ENCODE measurements at places on chromosomes 12 and 14.

GRCh38 chr14:36916668-36917067 is 255.0 kb downstream of the PAX9 start:
- no peak for DNase-seq

- no peak for DNase-seq
Measured at GRCh38 chr12:86787419-86787818, 531.2 kb upstream of the MGAT4C start.

GRCh38 chr14:45070215-45070614 is 13.7 kb upstream of the PRPF39 start:
- DNase-seq, result no peak

GRCh38 chr12:108779998-108780688 is 48.8 kb upstream of the CORO1C start:
- no peak for DNase-seq

GRCh38 chr14:20622816-20623291 is 18.6 kb downstream of the OR6S1 start:
- no peak for DNase-seq

DNA sequence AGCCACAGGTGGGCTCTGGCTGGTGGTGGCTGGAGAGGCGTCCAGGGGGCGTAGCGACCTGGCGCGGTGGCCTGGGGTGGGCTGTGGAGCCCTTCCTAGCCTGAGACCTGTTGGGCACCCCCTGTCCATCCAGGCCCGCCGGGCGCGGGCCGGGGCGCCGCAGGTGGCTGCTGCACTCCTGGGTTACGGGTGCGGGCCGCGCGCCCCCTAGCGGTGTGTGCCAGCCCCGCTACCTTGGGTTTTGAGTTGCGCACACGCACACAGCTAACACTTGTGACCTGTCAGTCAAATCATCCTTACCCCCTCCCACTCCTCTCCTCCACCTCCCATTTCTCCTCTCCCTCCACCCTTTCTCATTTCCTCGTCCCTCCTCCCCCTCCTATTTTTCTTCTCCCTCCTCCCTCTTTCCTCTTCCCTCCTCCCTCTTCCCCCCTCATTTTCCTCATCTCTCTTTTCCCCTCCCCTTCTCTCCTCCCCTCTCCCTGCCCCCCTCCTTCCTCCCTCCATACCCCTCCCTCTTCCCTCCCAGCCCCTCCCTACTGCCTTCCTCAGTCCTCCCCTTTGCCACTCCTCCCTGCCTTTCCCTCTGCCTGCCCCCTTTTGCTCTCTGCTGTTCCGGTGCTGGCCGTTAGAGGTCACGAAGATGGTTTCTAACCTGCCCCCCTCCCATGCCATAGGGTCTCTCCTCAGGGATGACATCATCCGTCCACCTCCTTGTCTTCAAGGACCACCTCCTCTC is 2.3 kb downstream of the MEG3 start:
- no peak for DNase-seq

GRCh38 chr12:105783983-105784947 is 354.5 kb downstream of the NUAK1 start:
- no peak for DNase-seq

DNA sequence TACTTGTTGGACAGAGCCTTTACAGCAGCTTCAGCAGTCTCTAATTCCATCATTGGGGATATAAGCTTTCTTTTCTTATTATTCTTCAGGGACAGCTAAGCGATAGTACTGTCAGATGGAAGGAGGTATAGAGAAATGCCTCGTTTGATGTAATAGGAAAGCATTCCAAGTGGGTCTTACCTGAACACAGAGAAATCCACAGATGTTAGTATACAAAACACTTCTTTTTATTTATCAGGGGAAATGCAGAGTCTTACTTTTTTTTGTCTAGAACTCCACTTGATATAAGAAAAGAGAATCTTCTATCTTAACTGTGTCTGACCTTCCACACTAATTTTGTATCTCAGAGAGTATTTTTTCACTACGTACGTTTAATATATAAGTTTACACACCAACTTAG is 1.9 kb downstream of the SYT1 start:
- DNase-seq, result no peak

GRCh38 chr12:103758310-103759089 is 82.5 kb downstream of the NT5DC3 start:
- DNase-seq, result no peak

- no peak for DNase-seq
Measured at GRCh38 chr14:36665887-36666415, 4.3 kb downstream of the PAX9 start.

DNA sequence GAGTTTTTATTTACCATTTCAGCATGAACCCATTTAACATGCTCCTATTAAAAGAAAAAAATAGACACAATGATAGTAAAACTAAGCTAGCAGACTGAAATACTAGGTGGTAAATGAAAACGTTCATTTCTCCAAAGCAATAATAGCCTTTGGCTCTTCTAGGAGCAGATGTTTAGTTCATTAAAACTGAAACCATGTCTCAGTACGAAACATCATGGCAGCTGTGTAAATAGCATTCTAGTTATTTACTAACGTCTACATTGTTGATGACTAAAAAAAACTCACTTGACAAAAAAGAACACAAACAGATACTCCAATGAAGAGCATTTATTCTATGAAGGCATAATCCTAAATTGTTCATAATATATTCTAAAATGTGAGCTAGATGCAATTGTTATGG is 17.9 kb downstream of the RECQL start:
- no peak for DNase-seq

DNA sequence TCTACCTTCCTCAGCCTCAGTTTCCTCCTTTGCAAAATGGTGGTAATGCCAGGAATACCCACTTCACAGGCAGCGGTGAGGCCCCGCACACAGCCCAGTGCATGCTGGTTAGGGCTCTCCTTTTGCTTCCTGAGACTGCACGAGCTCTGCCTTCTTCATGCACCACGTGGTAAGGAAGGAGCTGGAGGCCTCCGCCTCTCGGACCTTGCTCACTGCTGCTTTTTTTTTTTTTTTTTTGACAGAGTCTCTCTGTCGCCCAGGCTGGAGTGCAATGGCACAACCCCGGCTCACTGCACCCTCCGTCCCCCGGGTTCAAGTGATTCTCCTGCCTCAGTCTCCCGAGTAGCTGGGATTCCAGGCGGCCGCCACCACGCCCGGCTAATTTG is 18.1 kb downstream of the TAMALIN start:
- DNase-seq, result no peak

- no peak for DNase-seq
Measured at GRCh38 chr12:14532152-14532551, 35.5 kb downstream of the PLBD1 start.

- DNase-seq, result no peak
Measured at GRCh38 chr14:53516261-53516774, 363.2 kb upstream of the DDHD1 start.

DNA sequence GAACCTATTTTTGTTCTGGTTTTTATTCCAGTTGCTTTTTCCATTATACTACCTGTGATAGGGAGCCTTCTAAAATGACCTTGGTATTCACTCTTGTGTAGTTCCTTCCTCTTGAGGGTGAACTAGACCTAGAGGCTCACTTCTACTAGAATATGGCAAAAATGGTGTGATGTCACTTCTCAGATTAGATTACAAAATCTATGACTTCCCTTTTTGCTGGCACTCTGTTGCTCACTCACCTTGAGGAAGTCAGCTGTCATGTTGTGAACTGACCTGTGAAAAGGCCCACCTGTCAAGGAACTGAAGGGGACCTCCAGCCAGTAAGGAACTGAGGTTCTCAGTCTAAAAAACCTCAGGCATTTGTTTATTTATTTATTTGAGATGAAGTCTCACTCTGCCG is 5.7 kb downstream of the MIPOL1 start:
- DNase-seq, result no peak

DNA sequence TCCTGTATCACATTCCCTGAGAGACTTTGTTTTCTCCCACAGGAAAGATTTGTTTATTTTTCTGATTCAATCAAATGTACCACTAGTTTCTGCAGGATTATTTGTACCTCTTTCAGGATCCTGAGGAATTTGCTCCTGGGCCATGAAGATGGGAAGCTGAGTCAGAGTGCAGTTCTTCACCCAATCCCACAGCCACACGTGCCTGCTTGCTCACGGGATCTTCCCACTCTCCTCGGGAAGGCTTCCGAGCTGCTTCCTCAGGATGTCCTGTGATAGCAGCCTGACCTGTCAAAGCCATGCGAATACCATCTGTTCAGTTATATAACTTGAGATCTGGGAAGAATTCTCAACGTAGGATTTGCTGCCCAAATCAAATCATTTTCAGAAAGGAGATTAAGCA is 41.8 kb upstream of the HIF1A start:
- no peak for DNase-seq

- no peak for DNase-seq
Measured at GRCh38 chr14:21436567-21437062, 19.3 kb downstream of the CHD8 start.

DNA sequence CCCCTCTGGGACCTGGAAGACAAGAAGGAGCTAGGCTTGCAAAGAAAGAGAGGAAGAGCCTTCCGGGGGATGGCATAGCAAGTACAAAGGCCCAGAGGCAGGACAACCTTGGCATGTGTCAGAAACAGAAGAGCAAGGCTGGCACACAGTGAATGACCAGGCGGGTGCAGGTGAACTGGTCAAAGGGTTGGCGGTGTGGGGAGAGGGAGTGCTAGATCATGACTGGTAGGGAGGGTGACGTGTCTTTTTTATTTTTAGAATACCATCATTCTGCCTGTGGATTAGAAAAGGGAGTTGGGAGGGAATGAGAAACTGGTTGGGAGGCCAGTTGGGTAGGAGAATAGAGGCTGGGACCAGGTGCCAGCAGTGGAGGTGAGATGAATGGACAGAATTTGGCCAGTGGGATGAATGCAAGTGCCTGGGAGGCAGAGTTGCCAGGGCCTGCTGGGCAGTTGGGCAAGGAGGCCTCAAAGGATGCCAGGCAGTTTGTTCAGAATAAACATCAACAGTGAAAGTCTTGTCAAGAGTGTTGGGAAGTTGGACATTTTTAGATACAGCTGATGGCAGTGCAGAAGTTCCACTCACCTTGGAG is 168.3 kb downstream of the CACNA1C start:
- DNase-seq, result no peak

GRCh38 chr12:85394065-85394464 is 114.0 kb downstream of the ALX1 start:
- DNase-seq, result no peak

- no peak for DNase-seq
Measured at GRCh38 chr12:10364815-10365622, 24.8 kb downstream of the KLRK1 start.

- DNase-seq, result no peak
Measured at GRCh38 chr14:36346052-36346451, 25.6 kb upstream of the MBIP start.

DNA sequence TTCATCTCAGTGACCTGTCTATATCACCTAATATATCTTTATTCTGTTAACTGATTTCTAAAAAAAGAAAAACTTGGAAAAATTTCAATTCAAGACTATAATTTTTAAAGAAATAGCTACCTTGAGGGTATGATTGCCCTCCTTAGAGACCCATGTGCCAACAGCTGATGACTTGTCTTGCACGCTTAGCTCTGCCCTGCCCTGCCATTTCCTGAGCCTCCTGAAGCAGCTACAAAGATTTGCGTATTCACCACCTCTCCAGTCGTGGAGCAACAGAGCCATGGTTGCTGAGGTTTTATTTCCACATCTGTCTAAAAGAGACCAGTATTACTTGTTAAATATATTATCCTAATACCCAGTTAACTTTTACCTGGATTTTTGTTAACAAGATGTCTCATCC is 91.7 kb upstream of the ATF1 start:
- no peak for DNase-seq

DNA sequence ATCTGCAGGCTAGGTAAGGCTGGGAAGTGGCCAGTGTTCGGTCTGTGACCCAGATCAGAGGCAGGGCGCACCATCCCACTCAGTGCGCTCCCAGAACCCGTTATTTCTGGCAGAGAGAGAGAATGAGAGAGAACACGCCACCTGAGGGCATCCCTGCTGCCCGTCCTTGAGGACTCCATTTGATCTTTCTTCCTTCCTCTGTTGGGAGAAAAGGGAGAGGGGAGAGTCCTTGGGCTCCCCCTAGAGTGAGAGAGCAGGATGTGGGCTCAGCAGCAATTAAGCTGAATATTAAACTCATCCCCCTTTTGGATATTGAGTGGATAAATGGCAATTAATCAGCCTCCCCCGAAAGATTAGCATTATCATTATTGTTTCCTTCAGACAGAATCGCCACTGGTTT is 70.6 kb downstream of the IFT43 start:
- DNase-seq, result no peak

GRCh38 chr12:124519746-124520145 is 47.7 kb downstream of the NCOR2 start:
- no peak for DNase-seq

- DNase-seq, result no peak
Measured at GRCh38 chr12:22851532-22851931, 226.6 kb downstream of the ETNK1 start.

GRCh38 chr12:102522768-102523167 is 42.4 kb upstream of the IGF1 start:
- no peak for DNase-seq

- DNase-seq, result no peak
Measured at GRCh38 chr12:122891661-122892525, 4.0 kb downstream of the VPS37B start.

GRCh38 chr12:121084229-121084628 is 45.2 kb upstream of the OASL start:
- no peak for DNase-seq

GRCh38 chr12:87025976-87026375 is 769.8 kb upstream of the MGAT4C start:
- DNase-seq, result no peak

GRCh38 chr12:123395236-123395635 is 11.3 kb downstream of the KMT5A start:
- DNase-seq, result no peak

DNA sequence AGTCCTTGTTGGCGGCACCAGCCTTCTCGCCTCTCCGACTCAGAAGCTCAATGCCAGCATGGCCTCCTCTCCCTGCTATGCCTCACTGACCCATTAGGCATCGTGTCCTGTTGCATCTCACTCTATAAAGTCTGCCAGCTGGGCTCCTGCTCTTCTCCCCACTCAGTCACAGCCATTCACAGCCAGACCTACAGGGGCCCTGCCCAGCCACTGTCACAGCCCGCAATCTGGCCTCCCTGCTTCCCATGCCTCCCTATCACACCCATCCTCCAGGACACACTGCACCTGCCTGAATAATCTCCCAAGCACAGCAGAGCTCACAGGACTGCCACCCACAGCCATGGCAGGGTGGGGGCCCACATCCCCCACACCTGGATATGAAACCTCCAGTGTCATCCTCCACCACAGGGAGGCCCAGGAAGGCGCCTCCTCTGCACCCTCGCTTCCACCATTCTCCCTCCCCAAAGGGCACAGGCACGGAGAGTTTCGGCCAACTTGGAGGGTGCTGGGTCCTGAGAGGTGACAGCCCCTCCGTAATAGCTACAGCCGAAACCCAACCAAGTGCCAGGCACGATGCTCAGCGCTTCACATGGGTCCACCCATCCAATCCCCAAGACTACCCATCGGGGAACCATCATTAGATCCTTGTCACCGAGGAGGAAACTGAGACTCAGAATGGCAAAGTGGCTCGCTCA is 370.3 kb downstream of the BCL11B start:
- DNase-seq, result no peak

GRCh38 chr12:121505513-121505912 is 75.3 kb downstream of the KDM2B start:
- DNase-seq, result no peak

GRCh38 chr12:77599782-77600467 is 230.8 kb upstream of the NAV3 start:
- no peak for DNase-seq

GRCh38 chr12:110726028-110726427 is 16.7 kb downstream of the PPP1CC start:
- no peak for DNase-seq
